ENCODE measurements at places on chromosomes 6 and 20. TPM values are rescaled to one million over a fixed set of nuclear protein-coding genes. Genes with fewer than 3 reads are reported as not detected.
A peak's percentile ranks its signal among the peaks of the same experiment; 100 is the strongest.

DNA sequence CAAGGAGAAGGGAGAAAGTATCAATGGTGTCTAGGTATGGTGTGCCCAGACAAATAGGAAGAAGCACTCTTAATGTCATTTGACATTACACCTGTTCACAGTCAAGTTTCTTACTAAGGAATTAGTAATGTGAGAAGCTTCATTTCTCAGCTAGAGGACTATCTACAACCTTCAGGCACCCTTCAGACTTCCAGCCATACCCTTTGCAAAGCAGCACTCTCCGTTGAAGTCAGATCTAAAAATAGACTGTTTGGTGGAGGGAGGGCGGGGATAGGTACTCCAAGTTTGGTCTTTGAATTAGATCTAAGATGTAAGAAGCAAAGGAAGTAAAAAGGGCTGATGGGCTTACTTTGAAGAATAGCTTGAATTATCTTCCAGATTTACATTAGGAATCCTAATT is 311.1 kb downstream of the SLC35F1 start:
- no peak for DNase-seq
- H3K4me3 ChIP-seq = no peak overlapping the region
- H3K27ac ChIP-seq = no peak overlapping the region
- H3K36me3 ChIP-seq = no peaks in the 10 kb centered on the region
- H3K4me1 ChIP-seq = no peaks in the 10 kb centered on the region

DNA sequence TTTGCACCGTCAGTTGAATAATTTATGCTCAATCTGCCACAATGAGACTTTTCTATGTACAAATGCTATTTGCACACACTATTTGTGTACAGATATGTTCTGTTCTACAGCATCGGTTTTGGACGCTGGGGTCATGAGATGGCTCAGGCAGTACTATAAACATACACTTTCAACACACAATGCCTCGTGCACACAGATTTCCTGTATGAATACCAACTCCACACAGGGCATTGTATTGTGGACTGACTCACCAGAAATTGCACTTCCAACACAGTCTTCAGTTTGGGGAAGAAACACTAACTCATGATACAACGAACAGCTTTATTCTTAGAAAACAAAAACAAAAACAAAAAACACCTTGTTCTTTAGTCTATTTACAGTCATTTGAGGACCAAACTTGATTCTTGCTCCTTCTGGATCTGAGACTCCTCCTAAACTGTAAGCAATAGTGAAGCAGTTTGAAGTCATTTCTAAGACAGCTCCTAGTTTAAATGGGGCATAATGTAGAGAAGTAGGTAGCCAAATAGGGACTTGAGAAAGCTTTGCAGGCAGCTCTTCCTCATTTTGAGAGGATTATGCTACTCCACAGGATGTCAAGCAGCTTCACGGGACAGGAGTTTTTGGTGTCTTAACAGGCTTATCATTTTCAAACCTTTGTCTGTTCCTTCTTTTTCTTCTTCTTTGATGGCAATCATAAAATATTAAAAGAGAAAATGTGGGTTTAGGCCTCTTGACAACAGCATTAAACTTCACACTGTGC is 33.7 kb downstream of the GJA10 start:
- DNase-seq = no peak
- H3K36me3 ChIP-seq = peaks cover 17% of the 10 kb centered on the region
- no peak overlapping the region for H3K27ac ChIP-seq

GRCh38 chr6:150739711-150740349 is 125.7 kb upstream of the MTHFD1L start:
- no peak overlapping the region for H3K4me3 ChIP-seq
- DNase-seq = no peak
- H3K27me3 ChIP-seq = no peaks in the 10 kb centered on the region
- no peaks in the 10 kb centered on the region for H3K4me1 ChIP-seq
- no peaks in the 10 kb centered on the region for H3K36me3 ChIP-seq

FAXC gene
- not detected for total RNA-seq

GRCh38 chr6:125714441-125715090 is 34.9 kb upstream of the HEY2 start:
- H3K4me3 ChIP-seq = no peak overlapping the region
- DNase-seq = no peak
- H3K27ac ChIP-seq = no peak overlapping the region
- H3K27me3 ChIP-seq = no peaks in the 10 kb centered on the region

GPR6 gene
- not detected for total RNA-seq

C20orf144 gene
- 0.33 TPM for total RNA-seq

- H3K36me3 ChIP-seq = no peaks in the 10 kb centered on the region
- no peak for DNase-seq
- H3K4me1 ChIP-seq = no peaks in the 10 kb centered on the region
- no peak overlapping the region for H3K27ac ChIP-seq
- no peaks in the 10 kb centered on the region for H3K27me3 ChIP-seq
- no peak overlapping the region for H3K4me3 ChIP-seq
Measured at GRCh38 chr20:1206366-1207148, 3.3 kb downstream of the C20orf202 start.

NKAPL gene
- 0.36 TPM for total RNA-seq

PRL gene
- not detected for total RNA-seq

DNA sequence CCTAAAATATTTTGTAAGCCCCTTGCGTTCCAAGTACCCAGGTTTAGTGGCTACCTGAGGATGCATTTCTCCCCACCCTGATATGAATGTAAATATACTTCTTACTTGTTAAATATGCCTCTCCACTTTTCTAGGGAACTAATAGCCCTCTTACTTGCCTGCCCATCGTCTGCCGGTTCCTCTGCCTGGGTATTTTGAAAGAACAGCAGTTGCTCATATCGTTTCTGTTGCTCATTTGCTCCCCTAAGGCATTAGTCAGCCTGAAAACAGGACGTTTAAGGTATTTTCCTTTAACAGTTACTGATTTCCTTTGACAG is 141.3 kb upstream of the CARMIL1 start:
- no peak for DNase-seq
- peaks cover 12% of the 10 kb centered on the region for H3K4me1 ChIP-seq
- peaks cover 2% of the 10 kb centered on the region for H3K36me3 ChIP-seq
- peak overlapping the region; percentile 59 for H3K4me3 ChIP-seq

GRCh38 chr20:9616455-9616805 is 102.0 kb downstream of the LAMP5 start:
- no peaks in the 10 kb centered on the region for H3K27me3 ChIP-seq

- peaks cover 4% of the 10 kb centered on the region for H3K4me1 ChIP-seq
- no peaks in the 10 kb centered on the region for H3K36me3 ChIP-seq
- no peak overlapping the region for H3K4me3 ChIP-seq
- DNase-seq = no peak
Measured at GRCh38 chr6:12068899-12069557, 56.9 kb downstream of the HIVEP1 start.

DNA sequence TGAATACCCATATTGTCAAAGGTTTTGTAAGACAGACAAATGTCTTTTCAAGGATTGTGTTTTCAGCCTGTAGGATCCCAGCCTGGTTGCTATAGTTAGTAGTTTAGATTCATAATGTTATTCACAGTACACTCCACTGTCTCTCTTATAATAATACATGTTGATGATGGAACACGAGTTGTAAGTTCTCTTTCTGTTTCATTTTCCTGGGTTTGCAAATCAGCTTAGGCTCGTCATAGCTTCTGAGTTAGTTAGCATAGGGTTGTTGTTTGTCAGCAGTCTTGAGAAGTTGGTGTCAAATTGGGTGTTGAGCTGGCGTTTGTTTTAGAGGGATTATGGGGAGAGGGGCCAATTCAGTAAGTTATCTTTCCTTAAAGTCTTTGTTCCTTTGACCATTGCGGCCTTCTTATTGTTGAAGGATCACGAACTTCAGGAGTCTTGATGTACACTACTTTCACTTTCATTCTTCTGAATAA is 45.8 kb downstream of the QKI start:
- H3K4me1 ChIP-seq = peaks cover 9% of the 10 kb centered on the region
- peak; percentile 70 for DNase-seq
- no peaks in the 10 kb centered on the region for H3K27me3 ChIP-seq
- peak overlapping the region; percentile 91 for H3K27ac ChIP-seq
- H3K4me3 ChIP-seq = peak overlapping the region; percentile 49
